NCI-H2107 (cell line): ENCODE measurements at places on chromosomes 1 and 21.

- no peak for DNase-seq
Observed at GRCh38 chr1:36879613-36880012, 154.7 kb downstream of the GRIK3 start.

DNA sequence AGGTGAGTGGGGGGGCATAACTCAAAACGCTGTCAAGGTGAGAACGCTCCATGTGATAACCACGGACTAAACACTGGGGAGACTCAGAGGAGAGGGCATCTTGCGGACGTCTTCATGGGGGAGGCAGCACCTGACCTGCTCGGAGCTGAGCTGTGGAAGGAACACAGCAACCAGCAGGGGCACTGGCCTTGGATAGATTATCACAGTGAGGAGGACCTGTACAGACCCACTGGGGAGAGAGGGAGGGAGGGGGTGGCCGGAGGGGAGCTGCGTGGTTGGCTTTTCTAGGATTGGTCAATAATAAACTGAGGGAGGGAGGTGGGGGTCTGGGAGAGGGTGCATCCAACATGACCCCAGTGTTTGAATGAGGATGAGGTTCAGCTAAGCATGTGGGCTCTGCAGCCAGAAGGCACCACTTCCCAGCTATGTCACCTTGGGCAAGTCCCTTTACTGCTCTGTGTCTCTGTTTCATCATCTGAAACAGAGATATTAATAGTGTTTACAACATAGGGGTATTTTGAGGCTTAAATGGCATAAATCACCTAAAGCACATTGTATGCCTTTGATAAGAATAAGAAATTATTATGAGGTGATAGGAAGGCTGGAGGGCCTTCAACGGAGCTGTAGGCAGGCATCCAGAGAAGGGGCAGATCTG, 123.3 kb downstream of the GRIK3 start:
- DNase-seq = no peak

DNA sequence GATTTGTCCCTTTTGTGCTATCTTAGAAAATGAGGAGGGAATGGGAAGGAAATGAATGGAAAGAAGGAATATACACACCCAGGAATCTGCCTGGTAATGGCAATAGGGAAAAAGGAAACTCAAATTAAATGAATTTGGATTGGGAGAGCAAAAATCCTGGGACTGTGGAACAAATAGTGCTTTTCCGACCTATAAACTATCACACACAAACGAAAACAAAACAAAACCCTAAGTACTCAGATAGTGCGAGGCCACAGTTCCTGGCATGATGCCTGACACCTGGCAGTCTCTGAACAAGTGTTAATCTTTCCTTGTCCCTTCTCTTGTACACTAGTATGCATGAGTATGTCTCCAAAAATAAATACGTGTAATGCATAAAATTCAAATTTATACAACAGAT, 319.8 kb upstream of the SPAG17 start:
- no peak for DNase-seq

- DNase-seq = no peak
Observed at GRCh38 chr1:161131523-161132409, 701 bp downstream of the DEDD start.

DNA sequence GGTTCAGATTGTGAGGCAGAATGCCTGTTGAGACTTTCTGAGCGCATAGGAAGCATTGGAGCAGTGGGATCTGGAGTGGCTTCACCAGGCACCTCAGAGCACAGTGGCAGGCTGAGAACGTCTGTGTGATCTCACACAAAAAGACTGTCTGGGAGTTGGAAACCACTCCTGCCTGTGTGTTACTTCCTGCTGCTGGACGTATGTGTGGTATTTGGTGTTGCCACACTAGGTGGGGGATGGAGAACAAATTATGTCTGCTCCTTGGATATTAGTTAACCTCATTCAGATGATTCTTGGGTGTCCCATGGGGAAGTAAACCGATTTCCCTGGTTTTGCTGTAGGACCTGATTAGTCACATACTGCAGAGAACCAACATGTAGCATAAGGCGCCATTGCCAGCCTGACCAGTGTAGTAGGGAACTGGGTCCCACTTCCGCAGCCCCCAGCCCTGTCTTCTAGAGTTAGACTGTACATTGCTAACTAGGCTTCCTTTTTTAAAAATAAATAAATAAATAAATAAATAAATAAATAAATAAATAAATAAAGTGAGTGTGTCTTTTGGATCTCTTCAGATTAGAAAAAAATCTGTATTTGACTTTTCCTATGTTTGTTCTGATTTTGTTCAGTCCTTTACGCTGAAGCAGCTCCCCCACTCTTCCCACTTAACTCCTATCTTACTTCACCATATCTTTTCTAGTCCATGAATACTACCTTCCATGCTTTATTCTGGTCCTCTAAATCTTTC, 26.9 kb downstream of the UCK2 start:
- no peak for DNase-seq

DNA sequence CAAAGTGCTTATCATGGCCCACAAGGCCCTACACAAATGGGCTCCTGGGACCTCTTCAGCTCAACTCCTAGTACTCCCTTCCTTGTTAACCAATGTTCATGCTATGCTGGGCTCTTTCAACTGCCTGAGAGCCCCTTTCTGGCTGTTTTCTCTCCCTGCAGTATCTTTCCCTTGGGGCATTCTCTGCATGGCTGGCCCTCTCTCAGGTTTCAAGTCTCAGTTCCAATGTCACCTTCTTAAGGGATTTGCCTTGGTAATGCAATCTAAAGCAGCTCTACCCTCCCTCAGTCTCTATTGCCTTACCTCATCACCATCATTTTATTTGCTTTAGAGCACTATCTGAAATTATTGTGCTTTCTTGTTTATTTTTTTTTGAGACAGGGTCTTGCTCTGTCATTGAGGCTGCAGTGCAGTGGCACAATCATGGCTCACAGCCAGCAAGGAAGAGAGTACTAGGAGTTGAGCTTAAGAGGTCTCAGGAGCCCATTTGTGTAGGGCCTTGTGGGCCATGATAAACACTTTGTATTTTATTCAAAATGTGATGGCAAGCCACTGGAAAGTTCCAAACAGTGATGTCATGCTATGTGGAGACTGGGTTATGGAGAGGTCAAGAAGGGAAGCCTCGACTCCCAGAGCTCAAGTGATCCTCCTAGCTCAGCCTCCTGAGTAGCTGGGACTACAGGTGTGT, 63.4 kb upstream of the SRSF10 start:
- DNase-seq = peak; percentile 62
